ENCODE measurements at places on chromosomes 11 and 22. TPM values are rescaled to one million over a fixed set of nuclear protein-coding genes. Genes with fewer than 3 reads are reported as not detected.
A peak's percentile ranks its signal among the peaks of the same experiment; 100 is the strongest.

GRCh38 chr22:32603651-32604540 is 129.3 kb downstream of the FBXO7 start:
- no peak for DNase-seq

GRCh38 chr11:63534895-63535461 is 1.6 kb upstream of the PLAAT4 start:
- DNase-seq, result no peak

The GRM5 gene
- 0.06 TPM for total RNA-seq

- DNase-seq, result no peak
Measured at GRCh38 chr22:24185501-24186351, 4.4 kb downstream of the SUSD2 start.

The RHOD gene
- 23.3 TPM for total RNA-seq

DNA sequence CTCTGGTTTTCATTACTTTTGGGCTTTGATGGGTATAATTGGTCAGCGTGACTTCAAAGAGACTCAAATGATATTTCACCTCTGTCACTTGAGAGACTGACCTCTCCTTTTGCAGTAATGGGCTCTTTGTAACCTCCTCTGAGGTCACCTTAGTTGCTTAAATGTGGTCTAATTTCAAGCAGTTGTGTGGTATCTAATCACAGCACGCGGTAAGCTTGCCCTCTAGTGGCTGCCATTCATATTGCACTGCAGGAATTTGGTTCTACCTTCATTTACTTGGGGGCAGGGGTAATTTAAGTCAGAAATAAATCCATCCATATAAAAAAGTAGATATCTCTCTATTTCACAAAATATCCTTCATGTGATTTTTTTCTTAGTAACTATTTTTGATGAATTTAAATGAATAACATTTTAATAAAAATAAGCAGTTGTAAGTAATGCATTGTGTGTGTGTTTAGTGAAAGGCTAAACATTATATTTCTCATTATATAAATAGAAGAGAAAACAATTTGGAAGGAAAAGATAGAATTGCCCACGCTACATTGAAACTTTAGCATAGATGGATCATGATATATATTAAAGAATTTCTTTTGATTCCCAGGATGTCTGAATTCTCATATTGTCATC is 55.0 kb upstream of the ANO3 start:
- peak; percentile 49 for DNase-seq

DNA sequence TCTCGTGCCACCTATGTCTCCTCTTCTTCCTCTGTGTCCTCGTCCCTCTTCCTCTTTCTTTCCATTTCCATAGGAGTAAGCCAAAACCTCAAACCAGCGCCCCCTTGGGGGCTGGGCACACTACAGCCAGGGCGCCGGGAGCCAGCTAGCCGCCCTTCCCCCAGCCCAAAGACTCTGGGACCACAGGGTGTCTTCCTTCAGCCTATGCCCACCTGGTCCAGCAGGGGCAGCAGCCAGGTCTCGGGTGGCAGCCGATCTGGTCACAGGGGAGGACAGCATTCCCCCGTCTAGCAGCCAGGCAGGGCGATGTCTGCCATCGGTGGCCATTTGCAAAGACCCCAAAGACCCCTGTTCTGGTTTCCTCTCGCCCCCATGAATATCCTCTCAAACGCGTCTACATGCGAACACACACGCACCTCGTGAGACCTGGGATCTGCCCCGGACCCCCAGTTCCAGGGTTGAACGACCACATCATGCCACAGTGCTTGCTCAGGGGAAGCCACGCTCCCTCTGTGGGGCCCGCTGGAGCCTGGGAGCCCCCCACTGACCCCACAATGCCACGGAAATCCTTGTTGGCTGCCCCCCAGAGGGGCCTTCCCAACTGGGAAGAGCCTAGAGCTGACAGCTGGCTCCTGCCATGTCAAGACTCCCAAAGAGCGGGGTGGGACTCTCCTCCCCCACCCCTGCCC is 546.0 kb upstream of the CCDC179 start:
- DNase-seq, result no peak

- DNase-seq, result no peak
Measured at GRCh38 chr11:99281331-99281730, 260.6 kb downstream of the CNTN5 start.

The KCNJ1 gene
- total RNA-seq, result not detected

DNA sequence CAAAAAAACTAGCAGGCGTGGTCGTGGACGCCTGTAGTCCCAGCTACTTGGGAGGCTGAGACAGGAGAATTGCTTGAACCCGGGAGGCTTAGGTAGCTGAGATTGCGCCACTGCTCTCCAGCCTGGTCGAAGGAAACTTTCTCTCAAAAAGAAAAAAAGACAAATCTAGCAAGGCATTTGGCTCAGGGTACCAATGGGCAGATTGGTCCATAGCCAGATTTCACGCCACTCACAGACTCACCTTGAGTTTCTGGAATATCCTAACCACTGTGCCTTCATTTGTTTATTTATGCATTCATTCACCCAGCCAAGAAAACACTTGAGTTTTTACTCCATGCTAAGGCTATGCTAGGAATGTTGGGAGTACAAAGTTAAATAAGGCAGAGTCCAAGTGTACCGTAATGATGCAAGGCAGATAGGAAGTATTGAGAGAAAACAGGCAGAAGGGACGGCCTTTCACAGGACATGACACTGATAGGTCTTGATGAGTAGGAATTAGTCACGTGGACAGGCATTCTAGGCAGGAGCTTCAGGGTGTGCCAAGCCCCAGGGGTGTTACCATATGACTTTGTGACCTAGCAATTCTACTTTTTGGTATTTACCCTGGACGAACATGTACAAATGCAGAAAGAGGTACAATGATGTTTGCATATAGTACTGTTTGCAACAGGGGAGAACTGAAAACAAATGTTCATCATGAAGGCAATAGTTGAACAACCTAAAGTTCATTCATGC is 3.0 kb upstream of the PACSIN3 start:
- DNase-seq, result peak; percentile 47

GRCh38 chr11:11263238-11264005 is 89.6 kb downstream of the CSNK2A3 start:
- no peak for DNase-seq

DNA sequence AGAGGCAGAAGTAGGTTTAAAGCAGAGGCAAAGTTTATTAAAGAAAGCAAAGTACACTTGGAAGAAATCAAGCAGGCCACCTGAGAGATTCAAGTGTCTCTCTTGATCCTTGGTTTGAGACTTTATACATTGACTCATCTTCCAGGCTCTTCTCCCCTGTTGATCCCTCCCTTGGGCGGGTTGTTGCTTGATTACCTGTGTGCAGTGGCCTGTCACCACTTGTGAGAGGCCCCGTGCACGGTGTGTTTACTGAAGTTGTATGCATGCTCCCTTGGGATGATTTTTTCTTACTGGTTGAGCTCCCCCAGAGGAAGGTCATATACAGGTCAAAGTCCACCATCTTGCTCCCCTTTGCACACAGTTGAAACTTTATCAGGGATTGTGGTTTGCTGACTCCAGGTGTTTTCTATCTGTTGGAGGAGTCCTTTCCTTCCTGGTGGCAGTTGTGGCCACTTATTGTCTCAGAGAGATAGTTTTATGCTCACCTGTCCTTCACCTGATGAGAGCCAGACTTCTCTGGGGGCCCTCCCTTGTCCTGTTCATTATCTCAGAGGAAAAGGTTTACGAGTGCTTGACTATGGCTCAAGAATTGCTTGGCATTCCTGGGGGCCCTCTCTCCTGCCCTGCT is 16.3 kb upstream of the RBMXL2 start:
- no peak for DNase-seq

GRCh38 chr11:12800032-12800671 is 125.9 kb downstream of the TEAD1 start:
- peak; percentile 53 for DNase-seq

The HIPK3 gene
- total RNA-seq, result 105 TPM

- no peak for DNase-seq
Measured at GRCh38 chr11:125871391-125872137, 15.9 kb upstream of the HYLS1 start.

The OMP gene
- total RNA-seq, result 10.4 TPM

The OR2AG2 gene
- not detected for total RNA-seq

DNA sequence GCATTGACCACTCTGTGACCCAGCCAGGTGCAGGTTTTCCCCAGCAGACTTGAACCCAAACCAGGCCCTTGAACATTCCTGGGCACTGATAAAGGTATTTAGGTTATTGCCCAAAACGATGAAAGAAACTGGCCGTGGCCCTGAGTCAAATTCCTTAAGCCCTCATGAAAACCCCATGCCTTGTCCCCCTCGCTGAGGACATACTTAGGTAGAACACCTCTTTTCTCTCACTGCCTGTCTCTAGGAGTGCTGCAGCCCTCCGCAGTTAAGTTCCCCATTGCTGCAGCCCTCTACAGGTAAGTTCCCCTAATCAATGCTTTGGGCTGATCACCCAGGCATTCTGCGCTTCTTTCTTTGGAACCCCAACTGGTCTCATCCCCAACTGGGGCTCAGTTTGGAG is 961.6 kb downstream of the TBC1D22A start:
- no peak for DNase-seq

DNA sequence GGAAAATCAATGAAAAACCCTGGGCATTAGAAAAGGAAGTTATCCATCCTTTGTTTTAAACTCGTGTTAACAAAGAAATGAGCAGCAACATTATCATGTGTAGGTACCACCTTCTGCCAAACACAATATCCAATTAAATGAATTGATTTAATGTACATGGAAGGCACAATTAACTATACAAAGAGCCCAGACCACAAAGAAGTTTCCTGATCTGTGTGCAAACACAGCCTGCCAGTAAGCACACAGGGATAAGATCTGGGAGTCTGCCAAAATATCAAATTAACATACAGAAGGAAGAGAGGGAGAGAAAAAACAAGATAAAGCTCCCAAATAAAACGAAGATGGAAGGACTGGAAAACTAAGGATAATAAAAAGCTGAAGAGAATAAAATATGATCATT is 54.1 kb upstream of the SLC25A1 start:
- no peak for DNase-seq

DNA sequence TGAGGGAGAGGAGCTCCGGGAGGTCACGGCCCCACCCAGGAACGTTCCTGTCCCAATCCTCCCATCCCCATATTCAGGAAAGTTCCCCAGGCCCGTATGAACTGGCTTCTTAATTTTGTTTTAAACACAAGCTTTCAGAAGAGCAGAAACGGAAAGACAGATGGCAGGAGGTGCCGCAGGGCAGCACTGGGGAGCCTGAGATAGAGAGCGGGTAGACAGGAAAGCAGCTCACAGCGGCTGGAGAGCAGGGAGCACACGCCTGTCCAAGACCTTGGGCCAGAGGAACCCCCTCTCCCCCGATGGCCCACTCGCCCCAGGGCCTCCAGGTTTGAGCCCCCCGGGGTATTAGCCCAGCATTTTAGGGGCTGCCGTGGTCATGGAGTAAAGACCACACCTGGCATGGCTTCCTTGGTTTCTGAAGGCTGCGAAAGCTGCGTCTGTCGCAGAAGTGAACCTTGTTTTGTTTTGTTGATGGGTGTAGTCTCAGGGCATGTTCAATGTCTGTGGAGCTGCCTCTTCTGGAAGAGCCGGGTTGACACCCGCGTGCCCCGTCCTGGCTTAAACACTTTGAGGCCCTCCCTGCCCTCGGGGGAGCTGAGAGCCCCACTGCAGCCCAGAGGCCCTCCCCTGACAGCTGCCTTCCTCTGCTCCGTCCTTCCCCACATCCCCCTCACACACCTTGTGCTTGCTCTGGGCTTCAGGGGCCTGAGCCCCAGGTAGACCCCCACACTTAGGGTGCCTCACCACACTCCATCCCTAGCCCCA is 17.9 kb upstream of the KCNQ1OT1 start:
- DNase-seq, result no peak
